D721Med (cell line): ENCODE measurements at places on chromosomes 5 and 9.

- no peak for DNase-seq
Observed at GRCh38 chr5:31664566-31664965, 25.6 kb downstream of the PDZD2 start.

DNA sequence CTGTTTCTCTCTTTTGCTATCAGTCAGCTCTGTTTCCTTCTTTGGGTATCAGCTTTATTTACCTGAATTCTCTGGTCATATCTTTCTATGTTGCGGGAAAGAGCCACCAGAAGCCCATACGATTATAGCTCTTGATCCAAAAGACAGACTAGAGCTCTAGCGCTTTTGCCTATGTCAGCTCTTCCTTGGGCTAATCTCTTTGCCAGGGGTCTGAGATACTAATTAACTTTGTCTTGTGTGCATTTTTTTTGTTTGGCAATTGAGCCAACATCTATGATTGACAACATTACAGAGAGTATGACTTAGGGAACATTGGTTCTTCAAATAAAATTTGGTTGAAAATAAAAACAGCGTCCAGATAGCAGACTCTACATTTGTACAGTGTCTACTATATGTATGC lies 603.0 kb downstream of the KCTD16 start:
- DNase-seq: no peak

GRCh38 chr5:6459896-6460295 lies 11.2 kb downstream of the UBE2QL1 start:
- DNase-seq: no peak

DNA sequence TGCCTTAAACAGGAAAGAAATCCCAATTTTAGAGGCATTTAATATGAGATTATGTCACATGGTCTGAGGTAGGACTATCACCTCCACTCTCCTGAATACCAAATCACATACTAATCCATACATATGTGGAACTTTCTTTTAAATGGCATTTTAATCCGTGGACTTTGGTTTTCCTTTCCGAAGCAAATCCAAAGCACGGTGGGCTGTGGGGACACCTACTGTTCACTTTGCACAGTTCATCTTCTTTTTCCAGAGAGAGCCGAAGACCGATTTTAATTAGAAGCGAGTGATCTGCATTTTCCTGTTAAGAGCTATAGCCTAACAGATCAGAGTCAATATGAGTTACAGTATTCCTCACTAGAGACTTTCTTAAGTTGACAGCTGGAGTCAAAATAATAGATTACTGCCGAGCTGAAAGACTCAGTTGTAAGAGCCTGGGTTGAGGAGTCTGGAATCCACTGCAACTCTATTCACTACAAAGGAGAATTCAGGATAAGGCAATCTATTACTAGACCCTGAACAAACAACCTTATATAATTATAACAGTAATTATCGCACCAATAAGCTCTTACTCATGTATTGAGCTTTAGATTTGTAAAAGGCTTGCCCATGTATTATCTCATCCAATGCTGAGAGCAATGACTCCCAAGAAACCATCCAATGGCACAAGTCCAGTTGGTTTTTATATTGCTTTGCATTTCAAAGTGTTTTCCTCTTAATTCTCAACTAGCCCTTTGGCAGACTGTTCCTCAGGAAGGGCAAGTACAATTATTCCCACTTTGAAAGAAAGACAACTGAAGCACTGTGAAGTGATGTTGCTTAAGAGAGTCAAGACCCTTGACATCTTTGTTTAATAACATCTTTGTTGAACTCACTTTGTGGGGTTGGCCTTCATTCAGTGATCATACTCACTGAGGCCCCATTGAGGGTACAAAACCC lies 144.7 kb downstream of the TRPM6 start:
- no peak for DNase-seq

GRCh38 chr9:95570150-95570549 lies 53.4 kb upstream of the PTCH1 start:
- no peak for DNase-seq

GRCh38 chr9:5895782-5896181 lies 5.1 kb downstream of the MLANA start:
- DNase-seq: no peak

DNA sequence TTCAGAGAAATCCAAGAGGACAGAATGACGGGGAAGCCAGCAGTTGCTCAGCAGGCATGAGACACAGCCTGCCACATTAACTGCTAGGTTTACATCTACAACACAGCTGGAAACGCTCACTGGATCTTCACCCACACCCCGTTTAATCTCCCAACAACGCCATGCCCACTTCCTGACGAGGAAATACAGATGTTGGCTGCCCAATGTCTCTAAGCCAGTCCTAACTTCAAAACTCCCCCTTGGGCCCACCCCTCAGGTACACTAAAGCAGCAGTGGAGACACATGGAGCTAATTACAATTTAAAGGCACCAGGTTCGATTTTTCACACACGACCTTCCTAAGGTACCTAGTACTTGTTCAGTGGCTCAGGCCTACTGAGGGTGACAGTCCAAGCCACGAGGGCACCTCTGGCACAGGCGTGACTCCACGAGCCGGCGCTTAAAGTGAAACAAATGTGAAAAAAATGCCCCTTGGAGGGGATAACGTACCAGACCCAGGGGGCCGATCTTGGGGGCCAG lies 904 bp downstream of the RPL12 start:
- no peak for DNase-seq

DNA sequence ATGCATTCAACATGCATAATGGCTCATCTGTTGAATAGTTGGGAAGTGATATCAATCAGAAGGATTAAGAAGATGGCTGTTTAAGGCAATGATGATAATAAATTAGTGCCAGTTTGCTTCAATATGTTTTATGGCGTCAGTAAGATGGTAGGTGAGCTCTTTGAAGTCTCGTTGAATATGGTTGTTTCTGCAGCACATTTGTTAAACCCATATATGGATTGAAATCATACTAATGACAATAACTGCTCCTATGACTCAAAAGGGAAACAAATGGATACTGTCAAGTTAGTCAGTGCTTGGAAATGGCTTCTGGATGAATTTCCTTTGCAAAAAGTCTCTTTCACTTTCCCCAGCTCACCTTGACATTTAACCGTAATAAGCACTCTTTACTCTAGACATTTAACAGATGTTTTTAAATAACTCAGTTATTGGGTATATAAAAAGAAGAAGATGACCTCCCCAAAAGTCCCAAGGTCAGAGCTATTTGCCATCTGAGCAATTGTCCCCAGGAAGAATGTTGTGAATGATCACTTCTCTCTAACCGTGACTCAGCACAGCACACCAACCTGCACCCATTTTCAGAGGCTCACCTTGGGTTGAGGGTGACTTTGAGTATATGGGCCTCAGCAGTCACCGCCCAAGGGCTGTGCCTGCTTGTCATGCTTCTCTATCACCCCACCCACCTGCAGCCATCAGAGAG lies 133.4 kb downstream of the GRIA1 start:
- DNase-seq: no peak

DNA sequence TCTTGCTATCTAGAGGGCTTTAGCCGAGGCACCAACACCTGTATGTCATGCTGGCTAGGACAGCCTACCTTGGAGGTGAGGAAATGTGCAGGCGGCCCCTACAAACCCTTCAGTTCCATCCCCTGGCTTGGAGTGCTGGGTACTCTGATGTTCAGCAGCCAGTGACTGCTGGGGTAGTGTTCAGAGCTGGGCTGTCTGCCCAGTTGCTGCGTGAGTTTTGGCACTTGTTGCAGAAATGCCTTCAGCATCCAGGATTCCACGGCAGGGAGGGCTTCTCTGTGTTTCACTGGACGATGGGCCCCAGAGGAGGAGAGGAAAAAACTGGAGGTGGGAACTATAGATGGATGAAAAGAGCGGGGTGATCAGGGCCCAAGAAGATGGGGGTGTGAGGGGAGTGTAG lies 10.4 kb downstream of the SWI5 start:
- DNase-seq: no peak

GRCh38 chr9:87256973-87257372 lies 240.7 kb upstream of the DAPK1 start:
- DNase-seq: no peak

DNA sequence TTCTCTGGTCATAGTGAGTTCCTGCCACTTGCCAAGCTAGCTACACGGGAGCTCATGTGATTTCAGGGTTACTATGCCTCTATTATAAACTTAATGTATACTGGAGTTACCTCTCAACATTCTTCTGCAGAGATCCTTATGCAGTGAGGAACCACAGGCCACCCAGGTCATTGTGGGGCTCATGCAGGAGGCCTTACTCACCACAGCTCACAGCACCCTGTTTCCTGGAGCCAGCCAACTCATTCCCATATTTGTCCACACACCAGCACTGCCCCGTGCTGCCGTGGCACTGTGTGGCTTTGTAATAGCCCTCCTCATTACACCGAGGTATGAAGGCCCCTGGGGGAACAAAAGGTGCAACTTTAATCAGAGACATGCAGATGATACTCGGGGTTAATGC lies 520.0 kb downstream of the SPOCK1 start:
- no peak for DNase-seq

DNA sequence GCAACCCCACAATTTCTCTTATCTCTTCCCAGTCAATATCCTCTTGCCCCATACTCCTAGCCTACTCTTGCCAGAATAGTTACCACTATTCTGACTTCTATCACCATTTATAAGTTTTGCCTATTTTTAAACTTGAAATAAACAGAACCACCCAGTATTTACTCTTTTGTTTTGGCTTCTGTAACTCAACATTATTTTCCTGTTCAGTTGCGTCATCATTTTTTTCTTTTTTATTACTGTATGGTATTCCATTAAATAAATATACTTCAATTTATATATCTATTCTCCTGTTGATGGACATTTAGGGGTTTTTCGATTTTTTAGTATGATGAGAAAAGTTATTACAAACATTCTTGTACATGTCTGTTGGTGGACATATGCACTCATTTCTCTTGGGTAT lies 62.6 kb upstream of the ERBIN start:
- no peak for DNase-seq

- DNase-seq: no peak
Observed at GRCh38 chr5:179963375-179963774, 55.7 kb upstream of the TBC1D9B start.

DNA sequence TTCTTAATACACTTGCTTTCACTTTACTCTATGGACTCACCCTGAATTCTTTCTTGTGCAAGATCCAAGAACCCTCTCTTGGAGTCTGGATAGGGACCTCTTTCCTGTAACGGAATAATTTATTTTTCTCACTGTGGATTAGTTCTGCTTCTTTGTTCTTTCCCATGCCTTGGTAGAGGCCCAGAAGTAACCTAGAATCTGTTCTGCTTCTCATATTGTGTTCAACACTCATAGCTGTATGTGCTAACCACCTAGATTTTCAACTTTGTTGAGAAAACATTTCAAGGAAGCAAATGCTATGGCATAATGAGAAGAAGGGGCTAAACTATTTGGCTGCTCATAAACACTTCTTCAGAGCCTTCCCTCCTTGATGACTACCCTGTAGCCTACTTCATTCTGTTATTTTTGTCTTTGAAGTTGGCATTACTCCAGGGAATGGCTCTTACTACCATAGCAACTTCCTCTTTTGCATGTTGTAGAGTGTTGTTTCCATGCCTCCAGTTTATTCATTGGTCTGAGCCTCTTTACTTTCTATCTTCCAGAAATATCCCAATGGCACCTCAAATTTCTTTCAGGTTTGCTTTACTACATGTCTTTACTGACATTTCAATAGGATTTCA lies 74.3 kb downstream of the KIAA0825 start:
- no peak for DNase-seq

DNA sequence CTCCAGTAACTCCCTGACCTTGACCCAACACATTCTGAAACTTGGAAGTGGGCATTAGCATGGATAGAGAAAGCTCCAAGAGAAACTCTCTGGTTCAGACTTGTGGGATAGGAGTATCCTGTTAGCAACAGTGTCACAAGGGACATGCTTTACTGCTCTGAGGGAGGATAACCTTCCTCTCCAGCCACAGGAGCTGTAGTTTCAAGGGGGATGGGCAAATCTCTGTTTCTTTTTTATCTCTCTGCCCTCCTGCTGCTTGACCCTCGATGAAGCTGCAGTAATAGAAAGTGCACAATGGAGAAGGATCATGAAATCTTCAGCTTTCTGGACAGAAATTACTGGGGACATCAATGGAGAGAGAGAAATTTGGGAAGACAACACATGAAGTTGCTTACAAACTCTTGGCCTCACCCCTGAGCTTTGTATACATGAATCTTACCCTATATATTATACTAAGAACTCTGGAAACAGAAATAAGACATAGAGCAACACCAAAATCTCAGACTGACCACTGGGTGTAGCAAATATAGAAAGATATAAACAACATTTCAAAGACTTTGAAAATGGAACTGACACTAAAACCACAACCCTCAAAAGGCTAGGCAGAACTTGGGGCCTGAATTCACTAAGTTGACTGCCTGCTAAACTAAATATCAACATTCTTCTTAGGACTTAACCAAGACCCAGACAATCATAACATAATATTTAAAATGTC lies 471.0 kb upstream of the MEF2C start:
- DNase-seq: no peak

GRCh38 chr5:175847503-175847902 lies 23.9 kb upstream of the CPLX2 start:
- no peak for DNase-seq

GRCh38 chr5:174563899-174564298 lies 160.5 kb upstream of the MSX2 start:
- DNase-seq: no peak

DNA sequence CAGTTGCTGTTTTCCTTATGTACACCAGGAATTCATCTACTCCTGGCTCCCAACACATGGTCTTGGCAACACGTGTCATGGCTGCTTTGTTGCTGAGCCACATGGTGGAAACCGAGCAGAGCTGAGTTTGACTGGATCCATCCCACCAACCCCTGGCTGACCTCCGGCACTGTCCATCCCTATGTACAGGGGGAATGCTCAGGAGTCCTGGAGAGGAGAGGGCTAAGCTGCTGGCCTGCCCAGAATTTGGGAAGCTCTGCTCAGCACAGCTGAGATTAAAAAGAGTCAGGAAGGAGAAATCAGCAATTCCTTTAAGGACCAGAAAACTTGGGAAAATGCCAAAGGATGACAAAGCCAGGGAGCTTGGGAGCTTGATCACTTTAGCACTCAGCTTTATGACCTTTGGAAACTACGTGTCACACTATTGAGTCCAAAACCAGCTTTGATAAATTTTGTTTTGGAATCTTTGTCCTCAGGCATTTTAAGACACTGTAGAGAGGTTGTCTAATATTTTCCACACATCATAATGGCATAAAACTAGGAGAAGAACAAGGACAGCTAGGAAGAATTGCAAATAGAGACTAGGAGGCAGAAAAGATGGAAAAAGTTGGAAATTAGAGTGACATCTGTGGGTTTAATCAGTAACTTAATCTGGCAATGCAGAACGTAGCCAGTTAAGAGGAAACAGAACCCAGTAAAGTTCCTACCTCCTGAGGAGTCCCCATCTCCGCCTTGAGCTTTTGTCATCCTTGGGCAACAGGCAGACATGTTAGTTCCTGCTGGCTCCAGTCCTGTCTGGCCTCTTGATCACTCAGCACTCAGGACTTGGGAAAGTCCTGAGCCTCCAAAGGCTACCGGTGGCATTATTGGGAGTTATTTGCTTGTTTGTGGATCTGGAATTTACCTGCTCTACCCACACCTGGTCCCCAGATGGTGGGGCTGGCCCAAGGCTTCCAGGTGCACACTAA lies 62.5 kb upstream of the PLPP1 start:
- DNase-seq: no peak

GRCh38 chr9:91734371-91734981 lies 215.6 kb downstream of the ROR2 start:
- DNase-seq: peak; percentile 87
